Activated naive CD4-positive, alpha-beta T cell treated with anti-CD3 and anti-CD28 coated beads, Interleukin-2, amount 50 U/mL, for 16 hours (primary cell): ENCODE measurements at places on chromosomes 3 and 15.
A peak's percentile ranks its signal among the peaks of the same experiment; 100 is the strongest.

- DNase-seq, result no peak
Measured at GRCh38 chr3:174598885-174599439, 260.2 kb upstream of the NAALADL2 start.

GRCh38 chr3:63966871-63967270, 54.7 kb upstream of the SCAANT1 start:
- DNase-seq, result no peak

DNA sequence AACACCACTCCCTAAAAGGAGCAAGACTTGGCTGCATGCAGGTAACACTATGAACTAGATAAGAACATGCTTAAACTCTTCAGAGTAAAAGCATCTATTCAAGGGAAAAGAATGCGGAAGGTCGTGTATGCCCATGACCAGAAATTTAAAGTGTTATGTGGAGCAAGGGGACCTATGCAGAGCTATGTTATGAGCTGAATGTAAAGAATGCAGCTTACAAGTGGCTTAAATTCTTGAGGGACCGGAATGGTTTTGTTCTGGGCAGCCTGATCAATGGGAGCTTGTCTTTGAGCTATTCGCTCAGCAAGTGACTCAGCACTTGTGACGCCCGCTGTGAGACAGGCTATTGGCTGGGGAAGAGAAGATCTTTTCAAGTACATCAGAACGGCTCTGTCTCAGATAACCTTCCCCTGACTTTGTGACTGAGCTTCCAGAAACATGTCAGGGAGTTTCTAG, 367.5 kb upstream of the THBS1 start:
- no peak for DNase-seq

DNA sequence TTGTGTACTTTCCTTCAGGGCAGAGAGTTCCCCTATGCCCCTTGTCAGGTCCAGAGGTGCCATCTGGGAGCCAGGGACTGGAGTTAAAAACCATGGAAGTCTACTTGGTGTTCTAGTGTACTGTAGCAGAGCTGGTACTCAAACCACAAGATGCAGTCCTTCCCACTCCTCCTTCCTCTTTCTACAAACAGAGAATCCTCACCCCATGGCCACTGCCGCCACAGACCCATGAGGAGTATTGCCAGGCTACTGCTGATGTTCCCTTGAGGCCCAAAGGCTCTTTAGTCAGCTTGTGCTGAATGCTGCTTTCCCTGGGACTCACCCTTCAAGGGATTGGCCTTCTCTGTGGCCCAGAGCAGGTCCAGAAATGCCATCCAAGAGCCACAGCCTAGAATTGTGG, 229.2 kb upstream of the ZPLD1 start:
- DNase-seq, result no peak

- no peak for DNase-seq
Measured at GRCh38 chr3:192239956-192240355, 487.4 kb downstream of the FGF12 start.

GRCh38 chr15:53197426-53197839, 407.3 kb upstream of the ONECUT1 start:
- peak; percentile 12 for DNase-seq

GRCh38 chr15:78291698-78292097, 7.7 kb downstream of the SKIC8 start:
- DNase-seq, result no peak

- DNase-seq, result no peak
Measured at GRCh38 chr3:132071043-132071442, 36.2 kb upstream of the CPNE4 start.

GRCh38 chr15:52559022-52559421, 9.8 kb downstream of the ARPP19 start:
- DNase-seq, result no peak

DNA sequence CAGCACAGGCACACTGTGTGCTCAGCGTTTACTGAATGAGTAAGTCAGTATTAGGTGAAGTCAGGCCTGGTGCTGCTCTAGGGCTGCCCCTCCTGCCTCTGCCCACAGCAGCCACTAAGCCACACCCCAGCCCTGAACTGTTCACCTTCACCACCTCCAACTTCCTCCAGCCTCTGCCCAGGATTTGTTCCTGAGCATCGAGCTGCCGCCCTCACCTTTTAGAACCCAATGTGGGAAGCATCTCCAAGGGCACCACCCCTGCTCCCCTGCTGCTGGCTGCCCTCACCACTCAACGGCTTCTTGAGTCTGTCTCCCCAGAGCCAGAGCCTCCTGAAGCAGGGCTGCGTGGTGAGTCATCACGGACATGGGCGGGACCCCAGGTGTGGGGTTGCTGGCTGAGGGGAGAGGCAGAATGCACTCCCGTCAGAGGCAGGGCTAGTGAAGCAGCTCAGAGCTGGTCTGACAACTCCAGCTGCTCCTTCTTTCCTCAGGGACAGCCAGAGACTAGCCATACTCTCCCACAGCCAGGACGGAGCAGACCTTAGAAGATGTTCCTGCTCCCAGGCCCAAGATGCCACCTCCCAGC, 5.8 kb downstream of the HYAL2 start:
- DNase-seq, result peak; percentile 53

DNA sequence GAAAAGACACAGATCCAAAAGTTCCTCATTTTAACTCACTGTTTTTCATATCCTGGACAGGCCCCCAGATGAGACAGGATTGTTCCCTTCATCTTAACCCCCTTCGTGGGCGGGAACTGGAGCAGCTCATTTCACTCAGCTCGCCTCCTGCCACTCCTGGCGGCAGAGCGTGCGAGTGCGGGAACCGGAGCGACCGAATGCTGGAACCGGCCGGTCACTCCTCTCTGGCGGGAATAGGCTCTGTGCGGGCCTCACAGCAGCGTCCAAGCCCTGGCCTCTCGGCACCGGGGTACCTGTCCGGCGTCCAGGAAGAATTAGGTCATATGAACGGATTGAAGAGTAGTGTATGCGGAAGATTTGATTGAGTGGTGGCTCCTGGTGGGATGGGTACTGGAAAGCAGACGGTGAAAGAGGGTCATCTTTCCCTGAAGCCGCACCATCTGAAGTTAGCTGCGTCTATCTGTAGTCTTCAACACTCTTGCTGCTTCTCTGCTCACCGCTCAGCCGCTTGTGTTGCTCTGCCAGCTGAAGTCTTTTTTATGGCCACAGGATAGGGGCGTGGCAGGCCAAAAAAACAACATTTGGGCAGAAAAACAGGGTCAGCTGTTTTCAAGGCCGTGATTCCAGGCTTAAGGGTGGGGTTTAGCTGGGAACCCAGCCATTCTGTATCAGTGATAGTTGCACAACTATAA, 42.3 kb upstream of the FXR1 start:
- DNase-seq, result no peak

DNA sequence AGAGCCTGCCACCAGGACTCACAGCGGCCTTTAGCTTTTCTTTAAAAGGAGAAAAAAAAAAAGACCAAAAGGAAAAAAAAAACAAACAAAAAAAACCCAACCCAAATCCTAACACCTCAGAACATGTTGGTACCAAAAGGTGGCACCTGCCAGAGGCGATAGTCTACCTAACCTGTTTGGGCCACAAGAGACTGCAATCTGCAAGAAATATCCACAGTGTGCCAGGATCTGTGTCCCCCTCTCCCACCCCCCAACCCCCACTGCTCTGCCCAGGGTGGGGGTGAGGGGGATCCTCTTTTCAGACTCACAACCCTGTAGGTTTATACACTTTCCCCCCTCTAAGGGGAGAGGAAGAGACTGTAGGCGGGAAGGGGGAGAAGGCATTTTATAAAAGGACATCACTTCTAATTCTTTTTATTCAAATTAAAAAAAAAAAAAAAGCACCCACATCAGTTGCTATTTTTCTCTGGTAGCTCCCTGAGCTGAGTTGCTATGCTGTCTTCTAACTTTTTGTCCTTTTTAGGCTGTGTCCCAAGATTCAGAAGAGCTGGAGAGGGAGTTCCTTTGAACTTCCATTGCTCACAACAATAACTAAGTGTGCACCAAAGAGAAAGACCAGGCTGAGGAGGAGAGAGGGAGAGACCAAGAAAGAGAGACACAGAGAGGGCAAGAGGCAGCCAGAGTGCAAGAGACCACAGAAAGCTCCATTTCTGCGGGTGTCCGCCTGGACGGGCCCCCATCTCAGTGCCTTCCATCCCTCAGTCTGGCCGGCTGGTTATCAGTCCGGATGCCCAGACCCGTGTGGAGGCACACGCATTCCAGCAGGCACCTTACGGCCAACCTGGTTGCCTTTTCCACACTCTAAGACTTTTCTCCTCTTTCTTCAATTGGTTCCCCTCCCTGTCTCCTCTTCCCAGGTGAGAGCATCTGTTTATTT, 48.9 kb downstream of the TLE3 start:
- DNase-seq, result no peak

GRCh38 chr3:58112185-58112535, 98.6 kb downstream of the DNASE1L3 start:
- no peak for DNase-seq

GRCh38 chr3:49349348-49350114, 8.6 kb downstream of the GPX1 start:
- DNase-seq, result no peak
